ENCODE measurements at places on chromosomes 13 and 19. TPM values are rescaled to one million over a fixed set of nuclear protein-coding genes. Genes with fewer than 3 reads are reported as not detected.

The CEACAM20 gene
- total RNA-seq = not detected

DNA sequence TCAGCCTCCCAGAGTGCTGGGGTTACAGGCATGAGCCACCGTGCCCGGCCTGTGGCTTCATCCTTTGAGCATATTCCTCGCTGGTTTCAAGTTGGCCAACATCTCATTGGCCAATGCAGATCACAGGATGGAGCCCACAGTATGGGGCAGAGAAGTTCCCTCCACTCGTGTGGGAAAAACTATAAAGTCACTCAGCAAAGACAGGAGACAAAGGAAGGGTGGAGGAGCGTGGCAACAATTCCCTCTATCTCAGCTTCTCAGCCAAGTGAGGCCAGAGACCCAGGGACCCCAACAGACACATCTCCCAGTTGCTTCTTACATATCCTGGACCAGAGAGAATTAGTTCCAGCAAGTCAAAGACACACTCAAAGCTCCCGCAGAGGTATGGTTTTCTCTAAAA lies 184.6 kb upstream of the SOX1 start:
- DNase-seq = no peak

DNA sequence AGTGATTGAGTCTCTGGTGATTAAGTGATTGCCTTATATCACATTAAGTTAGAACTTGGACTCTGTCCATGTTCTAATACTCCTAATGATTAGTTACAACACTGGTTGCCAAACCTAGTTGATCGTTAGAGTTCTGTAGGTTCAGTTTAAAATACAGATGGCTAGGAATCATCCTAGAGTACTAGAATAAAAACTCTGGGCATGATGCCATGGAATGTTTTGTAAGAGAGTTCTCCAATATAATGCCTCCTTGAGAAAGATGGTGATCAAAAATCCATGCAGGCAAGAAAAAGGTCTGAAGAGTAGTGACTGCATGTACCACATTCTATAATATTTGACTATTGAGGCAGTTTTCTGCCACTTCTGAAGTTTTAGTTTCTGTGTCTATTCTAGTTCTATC lies 176.3 kb downstream of the GPC5 start:
- no peak for DNase-seq

- DNase-seq = peak; percentile 76
Measured at GRCh38 chr13:110136660-110137585, 170.0 kb downstream of the COL4A1 start.

GRCh38 chr19:58154287-58154678 lies 3.7 kb upstream of the ZNF329 start:
- peak; percentile 92 for DNase-seq

GRCh38 chr13:90416519-90416918 lies 931.0 kb upstream of the MIR17HG start:
- DNase-seq = no peak

- no peak for DNase-seq
Measured at GRCh38 chr13:44072536-44072935, 192.8 kb downstream of the LACC1 start.

DNA sequence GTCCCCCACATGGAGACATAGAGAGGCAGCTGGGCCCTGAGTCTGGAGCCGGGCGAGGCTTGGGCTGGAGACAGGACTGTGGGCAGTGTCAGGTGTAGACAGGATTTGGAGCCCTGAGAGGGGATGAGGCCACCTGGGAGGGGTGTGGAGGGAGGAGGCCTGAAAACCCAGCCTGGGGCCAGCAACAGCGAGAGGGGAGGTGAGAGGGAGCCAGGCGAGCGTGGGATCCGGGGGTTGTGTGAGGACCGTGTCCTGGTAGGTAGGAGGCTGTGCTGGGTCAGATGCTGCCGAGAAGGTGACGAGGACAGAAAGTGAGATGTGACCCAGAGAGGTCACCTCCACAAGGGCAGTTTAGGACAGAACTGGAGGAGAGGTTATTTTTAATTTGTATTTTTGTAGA lies 7.4 kb downstream of the MPND start:
- peak; percentile 54 for DNase-seq

DNA sequence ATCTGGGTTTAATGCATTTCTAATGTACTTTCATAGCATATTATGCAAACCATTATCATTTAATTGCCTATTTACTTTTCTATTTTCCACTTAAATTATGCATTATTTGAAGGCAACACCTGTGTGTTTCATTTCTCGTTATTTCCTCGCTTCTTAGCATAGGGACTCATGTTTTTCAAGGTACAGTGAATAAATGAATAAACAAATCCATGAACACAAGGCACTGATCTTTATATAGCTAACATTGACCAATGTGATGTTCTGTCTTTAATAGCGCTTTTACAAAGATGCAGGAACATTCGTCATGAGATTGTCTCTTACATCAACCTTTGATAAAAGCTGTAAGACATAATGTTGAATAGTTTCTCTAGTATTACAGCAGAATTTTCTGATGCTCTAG lies 121.2 kb downstream of the B3GLCT start:
- no peak for DNase-seq

GRCh38 chr13:109135018-109135417 lies 505.6 kb downstream of the MYO16 start:
- DNase-seq = no peak

All from osteoblast (primary cell).